IPS-NIHi11 (cell line): ENCODE measurements at places on chromosomes 5 and 9.

- no peak for DNase-seq
Observed at GRCh38 chr5:179608131-179608581, 15.3 kb downstream of the HNRNPH1 start.

DNA sequence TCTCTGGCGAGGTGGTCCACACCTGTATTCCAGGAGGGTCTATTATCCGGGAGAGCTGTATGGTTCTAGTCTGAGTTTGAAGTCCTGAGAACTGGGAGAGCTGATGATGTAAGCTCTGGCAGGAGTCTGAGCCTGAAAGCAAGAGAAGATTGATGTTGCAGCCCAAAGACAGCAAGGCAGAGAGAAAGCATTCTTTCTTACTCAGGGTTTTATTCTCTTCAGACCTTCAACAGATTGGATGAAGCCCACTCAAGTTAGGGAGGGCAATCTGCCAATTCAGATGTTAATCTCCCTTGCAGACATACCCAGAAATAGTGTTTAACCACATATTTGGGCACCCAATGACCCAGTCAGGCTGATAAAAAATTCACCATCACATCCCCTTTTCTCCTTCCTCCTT lies 159.1 kb downstream of the CCDC171 start:
- no peak for DNase-seq

DNA sequence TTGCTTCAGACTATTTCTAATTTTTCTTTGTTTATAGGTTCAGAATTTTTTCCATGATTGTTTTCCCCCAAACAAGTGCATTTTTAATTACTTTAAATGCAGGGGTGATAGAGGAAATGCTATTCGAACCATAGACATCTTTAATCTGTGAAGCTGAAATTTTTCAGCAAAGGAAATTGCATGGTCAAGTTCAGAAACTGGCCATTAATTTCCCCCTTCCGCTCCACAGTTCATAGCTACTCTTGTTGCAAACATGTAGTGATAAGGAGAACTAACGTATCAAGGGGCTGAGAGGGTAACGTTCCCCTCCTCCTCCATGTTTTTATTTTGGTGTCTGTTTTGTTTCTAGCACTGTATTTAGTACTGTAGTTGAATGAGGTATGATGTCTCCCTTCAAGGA lies 3.4 kb upstream of the ROPN1L start:
- no peak for DNase-seq

DNA sequence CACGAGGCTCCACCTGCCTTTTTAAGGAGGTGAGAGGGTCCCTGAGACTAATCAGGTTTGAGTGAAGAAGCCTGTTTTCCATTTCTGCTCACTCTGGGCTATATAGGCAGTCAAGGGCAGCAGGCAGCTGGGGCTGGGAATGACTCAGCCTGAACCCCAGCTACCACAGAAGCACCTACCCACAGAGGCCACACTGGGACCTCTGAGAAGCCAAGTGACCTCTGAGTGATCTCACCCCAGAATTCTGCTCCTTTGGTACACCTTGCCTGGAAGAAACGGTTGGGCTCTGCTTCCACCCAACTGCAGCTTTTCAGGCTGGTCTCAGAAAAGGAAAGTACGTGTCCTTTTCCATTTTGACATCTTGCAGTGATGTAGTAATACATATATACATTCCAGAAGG lies 6.8 kb downstream of the FAM219A start:
- DNase-seq = no peak

GRCh38 chr9:9574080-9574479 lies 1038.7 kb downstream of the PTPRD start:
- DNase-seq = no peak

- DNase-seq = peak; percentile 85
Observed at GRCh38 chr9:121620777-121621449, 30.5 kb upstream of the DAB2IP start.

DNA sequence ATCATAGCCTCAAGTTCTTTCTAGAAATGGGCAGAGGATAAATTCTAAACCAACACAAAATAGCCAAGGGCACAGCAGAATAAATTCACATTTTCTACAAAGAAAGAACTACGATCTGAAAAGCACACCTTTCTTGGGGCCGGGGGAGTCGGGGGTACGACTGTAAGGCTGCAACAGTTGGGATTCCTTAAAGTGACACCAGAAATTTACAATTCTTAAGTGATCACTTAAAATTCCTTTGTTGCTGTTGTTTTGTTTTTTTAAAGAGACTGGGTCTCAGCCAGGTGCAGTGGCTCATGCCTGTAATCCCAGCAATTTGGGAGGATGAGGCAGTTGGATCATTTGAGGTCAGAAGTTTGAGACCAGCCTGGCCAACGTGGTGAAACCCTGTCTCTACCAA lies 95.8 kb downstream of the CDK5RAP2 start:
- DNase-seq = no peak

- no peak for DNase-seq
Observed at GRCh38 chr5:160271396-160271795, 41.0 kb downstream of the CCNJL start.

GRCh38 chr5:169742771-169743296 lies 105.8 kb downstream of the DOCK2 start:
- no peak for DNase-seq

DNA sequence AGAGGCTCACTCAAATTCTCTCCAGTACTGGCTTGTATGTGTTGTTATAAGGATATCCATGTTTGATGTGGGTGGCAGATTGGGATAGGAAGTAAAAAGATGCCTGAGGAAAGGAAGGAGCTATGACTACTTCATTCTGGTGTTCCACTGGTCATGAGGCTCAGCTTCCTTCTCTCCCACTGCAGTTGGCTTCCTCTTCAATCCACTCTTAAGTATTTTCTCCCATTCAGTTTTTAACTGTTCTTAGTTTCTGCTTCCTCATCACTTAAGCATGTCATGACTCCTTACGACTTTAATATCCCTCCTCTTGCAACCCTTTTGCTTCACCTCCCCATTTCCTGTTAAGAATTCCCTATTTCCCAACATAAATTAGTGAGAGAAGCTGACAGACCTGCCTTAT lies 81.1 kb downstream of the PJA2 start:
- no peak for DNase-seq

GRCh38 chr5:16617274-16617968 lies 624 bp upstream of the RETREG1 start:
- DNase-seq = no peak

DNA sequence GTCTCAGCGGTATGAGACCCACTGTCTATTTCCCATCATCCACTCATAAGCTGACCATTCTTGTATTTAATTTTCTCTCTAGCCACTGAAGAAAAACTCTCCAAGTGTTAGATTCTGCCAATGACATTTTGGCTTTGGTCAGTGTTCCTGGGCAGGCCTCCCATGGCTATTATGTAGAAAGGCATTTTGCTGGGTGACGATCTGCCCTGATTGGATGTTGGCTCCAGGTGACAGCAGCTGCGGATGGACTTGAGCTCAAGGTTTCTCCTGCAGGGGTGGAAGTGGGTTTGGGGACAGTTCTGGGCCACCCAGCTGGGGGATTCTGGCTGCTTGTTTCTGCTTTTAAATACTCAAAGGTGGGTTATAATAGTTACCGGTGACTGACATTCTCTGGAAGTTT lies 31.6 kb downstream of the ACSL6 start:
- no peak for DNase-seq

GRCh38 chr9:137366891-137367381 lies 56.0 kb downstream of the EXD3 start:
- peak; percentile 13 for DNase-seq

- DNase-seq = no peak
Observed at GRCh38 chr9:130878295-130878694, 18.3 kb downstream of the QRFP start.

GRCh38 chr9:76654051-76654461 lies 110.2 kb upstream of the PCA3 start:
- no peak for DNase-seq

DNA sequence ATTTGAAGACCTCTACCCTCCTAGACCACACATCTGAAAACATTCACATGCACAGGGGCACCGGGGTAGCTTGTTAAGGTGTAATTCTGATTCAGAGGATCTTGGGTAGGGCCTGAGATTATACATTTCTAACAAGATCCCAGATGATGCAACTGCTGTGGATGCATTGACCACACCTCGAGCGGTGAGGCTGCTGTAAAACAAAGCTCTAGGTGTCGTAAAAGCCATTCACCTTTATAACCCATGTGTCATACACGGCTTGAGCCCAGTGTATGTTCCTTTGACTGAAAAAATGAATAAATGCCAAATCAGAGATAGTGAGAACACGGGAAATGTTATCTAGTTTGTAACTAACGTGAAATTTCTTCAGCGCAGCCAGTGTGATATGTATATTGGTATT lies 1578.2 kb upstream of the WWC1 start:
- no peak for DNase-seq

GRCh38 chr9:8809741-8810140 lies 1010.2 kb upstream of the DMAC1 start:
- no peak for DNase-seq

GRCh38 chr9:124209774-124210173 lies 48.0 kb upstream of the NEK6 start:
- no peak for DNase-seq

GRCh38 chr5:80474929-80475328 lies 13.0 kb upstream of the FAM151B start:
- DNase-seq = no peak

DNA sequence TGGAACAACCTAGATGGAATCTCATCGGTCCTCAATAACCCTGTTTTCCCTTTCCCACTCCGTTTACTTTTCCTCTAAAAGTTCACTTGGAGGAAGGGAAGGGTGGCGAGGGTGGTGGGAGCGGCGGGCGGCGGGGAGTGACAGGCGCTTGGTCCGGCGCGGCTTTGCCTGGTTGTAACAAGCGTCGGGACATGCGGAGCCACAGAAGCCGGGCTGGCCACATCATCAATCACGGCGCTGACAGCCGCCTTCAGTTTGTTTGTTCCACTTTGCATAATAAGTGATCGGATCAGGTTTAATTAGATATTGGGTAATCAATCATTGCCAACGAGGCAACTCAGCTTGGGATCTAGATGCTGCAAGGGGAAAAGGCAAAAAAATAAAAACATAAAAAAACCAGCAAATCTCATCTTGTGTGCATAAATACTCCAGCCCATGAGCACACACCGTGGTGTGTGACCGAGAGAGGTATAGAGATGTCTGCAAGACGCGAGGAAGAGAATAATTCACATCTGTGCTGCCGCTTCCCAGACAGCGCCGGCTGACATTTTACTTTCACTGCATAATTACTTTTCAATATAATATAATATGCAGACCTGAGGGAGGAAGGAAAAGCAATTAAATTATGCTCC lies 396.2 kb upstream of the IRX4 start:
- DNase-seq = no peak

- DNase-seq = peak; percentile 32
Observed at GRCh38 chr5:116494784-116495450, 79.7 kb downstream of the SEMA6A start.

GRCh38 chr5:29089591-29090130 lies 2051.3 kb upstream of the CDH9 start:
- no peak for DNase-seq

- peak; percentile 33 for DNase-seq
Observed at GRCh38 chr5:155729684-155730059, 597.3 kb upstream of the SGCD start.

- peak; percentile 53 for DNase-seq
Observed at GRCh38 chr5:10467281-10468198, 25.9 kb downstream of the ROPN1L start.

DNA sequence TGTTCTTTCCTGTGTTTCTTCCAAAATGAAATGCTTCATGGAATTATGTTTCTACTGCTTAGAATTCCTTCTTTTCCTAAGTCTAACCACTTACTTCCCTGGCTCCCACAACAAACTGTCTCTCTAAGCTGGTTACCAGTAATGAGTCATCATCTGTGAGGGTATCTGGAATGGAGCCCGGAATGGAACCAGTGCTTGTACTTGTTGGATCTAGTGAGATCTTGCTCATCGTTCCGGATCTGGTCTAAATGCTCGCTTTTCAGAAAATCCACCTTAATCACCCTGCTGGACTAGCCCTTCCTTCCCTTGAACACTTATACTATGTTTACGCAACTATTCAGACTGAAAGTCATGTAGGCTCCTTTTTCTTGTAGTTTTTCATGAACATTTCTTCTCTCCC lies 184.8 kb downstream of the PBX3 start:
- peak; percentile 14 for DNase-seq

DNA sequence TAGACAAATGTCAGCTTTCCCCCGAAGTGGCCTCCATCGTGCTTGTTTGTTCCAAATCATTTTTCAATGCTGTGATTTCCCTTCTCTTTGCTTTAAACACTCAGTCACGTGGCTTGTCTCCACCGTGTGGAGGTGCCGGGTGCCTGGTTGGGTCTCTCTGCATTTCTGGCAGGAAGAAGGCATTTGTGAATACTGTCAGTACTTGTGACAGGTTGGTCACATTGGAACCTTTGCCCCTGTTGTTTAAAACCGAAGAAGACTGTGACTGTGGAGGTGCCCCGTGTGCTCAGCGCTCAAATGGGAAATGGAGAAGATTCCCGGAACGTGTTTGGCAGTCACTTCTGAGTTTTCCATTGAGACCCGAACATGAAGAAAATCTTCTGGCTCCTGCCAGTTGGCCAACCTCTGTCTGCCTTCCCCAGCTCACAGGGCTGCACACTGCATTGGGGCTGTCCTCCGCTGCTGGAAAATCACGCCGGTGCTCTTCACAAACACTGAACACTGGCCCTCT lies 74.6 kb downstream of the LMNB1 start:
- no peak for DNase-seq

- DNase-seq = no peak
Observed at GRCh38 chr5:57976506-57976905, 483.4 kb downstream of the PLK2 start.

DNA sequence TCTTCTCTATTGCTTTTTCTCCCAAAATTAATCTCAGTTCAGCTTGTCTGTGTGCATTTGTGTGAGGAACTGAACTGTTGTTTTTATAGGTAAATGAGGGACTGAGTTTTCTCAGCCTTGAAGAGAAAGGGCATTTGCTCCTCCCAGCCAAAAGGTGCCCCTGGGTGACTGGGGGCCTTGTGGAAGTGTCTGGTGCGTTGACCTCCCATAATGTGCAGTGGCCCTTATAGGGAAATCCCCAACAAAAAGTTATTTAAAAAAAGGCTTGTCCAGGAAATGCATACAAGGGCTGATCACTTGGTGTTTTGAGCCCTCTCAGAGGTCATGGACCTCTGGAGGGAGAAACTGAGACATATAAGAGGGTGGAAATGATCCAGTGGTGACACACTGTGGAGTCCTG lies 239.7 kb upstream of the KLF9 start:
- no peak for DNase-seq

GRCh38 chr5:163041254-163041653 lies 396.1 kb upstream of the CCNG1 start:
- DNase-seq = no peak
